Progenitor cell of endocrine pancreas (in vitro differentiated cells): ENCODE measurements at places on chromosomes 3 and 15.

- no peak for DNase-seq
These were observed 4.5 kb downstream of the ARL8B start for GRCh38 chr3:5126586-5126985.

DNA sequence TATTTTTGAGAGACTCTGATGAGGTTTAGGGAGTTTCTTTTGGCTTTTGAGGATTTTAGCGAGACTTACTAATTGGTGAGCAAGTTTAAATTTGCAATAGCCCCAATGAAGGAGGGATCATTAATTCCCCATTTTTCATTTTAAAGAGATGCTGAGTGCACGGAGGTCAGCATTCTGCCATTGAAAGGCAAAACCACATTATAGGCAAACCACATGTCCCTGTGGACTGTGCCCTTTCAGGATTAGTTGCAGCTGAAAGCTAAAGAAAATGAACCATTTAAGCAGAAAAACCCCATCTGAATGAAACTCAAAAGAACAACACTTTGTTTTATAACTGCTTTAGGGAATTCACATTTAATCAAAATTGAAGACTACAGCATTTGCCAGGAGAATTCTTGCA, 246.5 kb downstream of the PDZRN3 start:
- no peak for DNase-seq

GRCh38 chr3:49460188-49460890, 9.7 kb upstream of the DAG1 start:
- DNase-seq: no peak

DNA sequence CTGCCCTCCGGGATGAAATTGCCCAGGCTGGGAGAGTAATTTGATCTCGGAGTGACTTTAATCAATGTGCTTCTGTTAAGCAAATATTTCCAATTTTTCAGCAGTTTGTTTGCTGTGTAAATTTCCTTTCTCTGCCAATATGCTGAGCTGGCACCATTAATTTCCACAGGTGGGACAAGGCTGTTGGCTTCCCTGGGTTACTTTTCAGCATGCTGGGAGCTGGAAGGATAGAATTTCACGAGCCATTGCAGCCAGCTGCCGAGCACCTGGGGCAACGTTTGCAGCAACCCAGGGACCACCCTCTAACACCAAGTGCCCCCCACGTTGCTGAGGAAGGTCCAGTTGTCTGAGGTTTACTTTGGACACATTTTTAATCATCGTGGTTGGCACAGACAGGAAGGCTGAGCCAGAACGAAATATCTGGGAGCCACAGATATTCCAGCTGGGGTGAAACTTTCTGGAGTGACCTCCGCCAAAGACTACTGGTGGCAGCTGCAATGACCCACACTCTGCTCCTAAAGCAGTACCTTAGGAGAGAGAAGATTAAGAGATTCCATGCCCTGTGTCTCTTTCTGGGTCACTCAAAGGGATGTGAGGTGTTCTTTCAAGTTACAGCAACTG, 293.3 kb upstream of the RGMA start:
- no peak for DNase-seq

DNA sequence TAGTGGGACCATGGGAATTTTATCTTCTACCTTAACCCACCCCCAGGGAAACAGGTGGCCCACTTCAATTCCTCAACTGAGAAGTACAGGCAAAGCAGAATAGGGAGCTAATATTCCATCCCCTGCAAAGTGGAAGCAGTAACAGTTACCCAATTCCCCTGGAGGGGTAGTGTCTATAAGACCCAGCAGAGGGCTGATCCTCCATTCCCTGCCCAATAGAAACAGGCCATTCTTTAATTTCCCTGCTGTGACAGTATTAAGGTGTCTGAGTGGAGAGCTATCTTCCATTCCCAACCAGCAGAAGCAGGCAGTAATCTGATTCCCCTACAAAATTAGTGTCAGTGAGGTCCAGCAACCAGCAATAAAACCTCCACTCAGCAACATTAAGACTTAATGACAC, 219.8 kb downstream of the ULK4 start:
- no peak for DNase-seq
